ENCODE measurements at places on chromosomes 6 and 20.

- DNase-seq = no peak
Observed at GRCh38 chr6:10417681-10418104, 2.8 kb upstream of the TFAP2A start.

DNA sequence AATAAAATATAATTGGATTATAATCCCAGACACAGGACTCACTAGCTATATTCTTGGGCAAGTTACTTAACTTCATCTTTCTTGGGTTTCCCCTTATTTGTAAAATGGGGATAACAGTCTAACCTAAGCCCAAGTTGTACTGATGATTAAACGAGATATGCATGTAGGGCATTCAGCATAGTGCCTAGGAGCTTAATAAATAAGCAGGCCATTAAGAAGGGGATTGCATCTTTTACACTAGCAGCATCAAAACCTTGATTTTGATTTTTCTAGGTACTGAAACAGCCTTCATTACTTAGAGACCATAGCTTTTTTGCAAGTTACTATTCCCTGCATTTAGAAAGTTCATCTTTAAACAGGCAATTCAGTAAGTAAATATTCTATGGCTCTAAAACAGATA lies 2.2 kb upstream of the QKI start:
- no peak for DNase-seq

DNA sequence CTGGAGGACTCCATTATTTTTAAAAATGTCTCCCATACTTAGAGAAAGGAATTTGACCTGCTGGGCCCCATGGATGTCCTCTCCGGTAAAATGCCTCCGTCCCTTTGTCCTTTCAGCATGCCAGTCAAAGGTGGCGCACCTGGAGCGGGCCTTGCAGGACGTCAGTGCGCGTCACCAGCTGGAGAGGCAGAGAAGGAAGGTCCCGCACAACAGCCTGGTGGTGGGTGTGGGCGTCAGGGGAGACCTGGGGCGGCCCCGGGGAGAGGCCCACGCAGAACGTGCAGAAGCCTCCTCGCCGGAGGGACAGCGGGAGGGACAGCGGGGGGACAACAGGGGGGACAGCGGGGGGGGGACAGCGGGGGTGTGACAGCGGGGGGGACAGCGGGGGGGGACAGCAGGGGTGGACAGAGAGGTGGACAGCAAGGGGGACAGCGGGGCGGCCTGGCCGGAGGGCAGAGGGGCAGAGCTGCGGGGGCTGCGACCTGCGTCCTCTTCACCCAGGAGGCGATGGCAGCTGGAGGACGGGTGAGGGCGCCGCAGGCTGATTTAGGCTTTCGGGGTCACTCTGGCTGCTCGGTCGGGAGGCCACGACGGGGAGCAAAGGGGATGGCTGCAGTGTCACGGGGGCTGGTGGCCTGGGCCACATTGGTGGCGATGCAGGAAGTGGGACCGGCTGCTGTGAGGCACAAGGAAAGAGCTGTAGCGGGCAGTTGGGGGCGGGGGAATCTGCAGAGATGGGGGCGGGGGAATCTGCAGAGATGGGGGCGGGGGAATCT lies 859 bp upstream of the KIF25 start:
- DNase-seq = no peak

- no peak for DNase-seq
Observed at GRCh38 chr6:153989989-153990388, 49.1 kb upstream of the OPRM1 start.

GRCh38 chr6:133286765-133287164 lies 45.6 kb downstream of the EYA4 start:
- no peak for DNase-seq

DNA sequence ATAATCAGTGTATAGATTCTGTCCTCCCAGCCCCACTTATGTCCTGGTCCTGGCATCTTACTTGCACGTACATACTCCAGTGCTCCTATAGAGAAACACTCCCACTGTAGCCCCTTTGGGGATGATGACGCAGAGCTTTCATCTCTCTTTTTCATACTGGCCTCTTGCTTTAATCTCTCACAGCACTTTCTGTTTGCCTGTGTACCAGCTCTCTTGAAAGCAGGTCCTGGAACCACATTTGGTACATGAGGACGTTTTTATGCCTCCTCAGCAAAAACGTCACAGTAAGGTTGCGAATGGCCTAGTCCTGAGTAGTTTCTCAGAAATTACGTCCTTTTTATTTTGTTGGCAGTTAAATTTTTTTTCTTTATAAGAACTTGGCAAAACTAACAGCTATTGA lies 10.8 kb downstream of the L3MBTL3 start:
- DNase-seq = no peak

GRCh38 chr6:143721642-143722041 lies 43.9 kb downstream of the PHACTR2 start:
- DNase-seq = no peak

DNA sequence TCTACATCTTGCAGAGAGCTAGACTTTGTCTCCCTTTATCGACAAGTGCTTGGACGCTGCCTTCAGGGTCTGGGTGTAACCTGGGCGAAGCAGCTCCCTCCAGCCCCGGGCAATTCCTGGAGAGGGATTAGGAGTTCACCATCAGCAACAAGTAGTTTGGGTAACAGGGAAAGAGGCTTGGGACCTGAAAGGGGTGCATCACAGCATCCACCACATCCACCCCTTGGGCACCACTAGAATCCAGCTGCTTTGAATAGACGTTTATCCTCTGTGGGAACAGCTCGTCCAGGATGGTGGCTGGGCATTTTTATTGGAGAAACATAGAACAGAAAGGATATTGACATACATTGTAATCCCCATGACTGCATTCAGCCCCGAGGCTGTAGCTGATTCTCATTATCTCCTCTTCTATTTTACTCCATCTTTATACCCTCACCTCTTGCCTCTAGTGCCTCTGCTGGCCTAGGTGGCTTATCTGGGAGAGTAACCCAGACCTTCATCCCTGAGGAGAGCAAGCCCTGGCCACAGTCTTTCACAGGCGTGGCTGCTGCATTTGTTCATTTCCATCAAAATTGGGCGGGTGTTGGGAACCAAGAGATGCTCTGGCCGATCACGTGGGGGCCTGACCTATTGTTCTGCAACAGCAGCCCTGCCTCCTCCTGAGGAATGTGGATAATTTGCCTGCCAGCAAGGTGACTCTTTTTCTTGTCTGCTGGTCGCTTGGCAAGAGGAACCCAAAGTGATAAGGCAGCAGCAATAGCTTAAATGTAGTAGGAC lies 109.2 kb upstream of the RALGAPA2 start:
- no peak for DNase-seq

Data from ovary (tissue), 10 donors.